Testis (tissue), 5 donors: ENCODE measurements at places on chromosomes 5 and 9. TPM values are rescaled to one million over a fixed set of nuclear protein-coding genes. Genes with fewer than 3 reads are reported as not detected.
A peak's percentile ranks its signal among the peaks of the same experiment; 100 is the strongest.

DNA sequence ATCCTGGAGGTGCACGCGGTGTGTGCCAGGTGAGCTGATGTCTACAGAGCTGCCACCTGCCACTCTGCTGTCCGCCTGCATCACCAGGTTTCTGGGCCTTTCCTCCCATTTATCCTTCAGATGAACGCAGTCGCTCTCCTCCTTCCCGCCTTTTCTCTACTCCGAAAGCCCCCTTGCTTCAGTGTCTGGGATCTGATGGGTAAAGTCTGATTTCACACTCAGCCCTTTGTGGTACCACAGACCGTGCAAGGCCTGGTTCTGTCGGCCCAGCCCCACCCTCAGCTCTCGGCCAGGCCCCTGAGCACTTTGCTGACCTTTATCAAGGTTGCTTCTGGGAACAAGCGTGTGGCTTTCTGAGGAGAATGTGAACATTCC lies 32.5 kb downstream of the GLT6D1 start:
- DNase-seq: peak; percentile 3
- H3K4me1 ChIP-seq: no peaks in the 10 kb centered on the region
- no peak overlapping the region for H3K4me3 ChIP-seq
- H3K27me3 ChIP-seq: no peaks in the 10 kb centered on the region
- H3K36me3 ChIP-seq: no peaks in the 10 kb centered on the region
- H3K27ac ChIP-seq: no peak overlapping the region

DNA sequence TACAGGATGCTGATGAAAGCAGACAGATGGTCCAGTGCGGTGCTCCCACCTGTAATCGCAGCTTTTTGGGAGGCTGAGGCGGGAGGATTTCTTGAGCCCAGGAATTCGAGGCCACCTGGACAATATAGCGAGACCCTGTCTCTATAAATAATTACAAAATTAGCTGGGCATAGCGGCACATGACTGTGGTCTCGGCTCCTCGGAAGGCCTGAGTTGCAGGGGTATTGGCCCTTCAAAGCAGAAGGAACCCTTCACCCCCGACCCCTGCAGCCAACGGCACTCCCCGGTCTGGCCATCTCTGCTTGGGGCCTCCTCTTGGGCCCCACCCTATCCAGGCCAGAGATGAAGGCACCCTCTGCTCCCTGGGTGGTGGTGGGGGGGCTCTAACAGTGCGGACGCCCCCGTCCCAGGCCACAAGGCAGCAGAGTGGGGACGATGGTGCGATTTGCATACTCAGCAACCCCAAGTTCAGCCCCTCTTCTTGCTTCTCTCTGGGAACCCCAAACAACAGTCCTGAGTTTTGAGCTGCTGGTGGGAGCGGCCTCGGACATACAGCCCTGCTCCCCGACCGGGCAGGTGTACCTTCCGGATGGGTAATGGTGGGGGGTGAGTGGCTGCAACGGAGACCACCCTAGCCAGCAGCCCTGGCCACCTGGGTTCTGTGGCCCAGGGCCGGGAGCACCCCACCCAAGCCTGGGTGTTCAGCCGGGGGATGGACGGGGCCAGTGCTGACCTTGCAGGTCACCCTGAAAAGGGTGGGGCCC lies 50.7 kb downstream of the NACC2 start:
- no peak for DNase-seq
- H3K27me3 ChIP-seq: no peaks in the 10 kb centered on the region
- no peak overlapping the region for H3K4me3 ChIP-seq
- H3K36me3 ChIP-seq: no peaks in the 10 kb centered on the region
- no peaks in the 10 kb centered on the region for H3K4me1 ChIP-seq

- no peak overlapping the region for H3K4me3 ChIP-seq
- H3K27ac ChIP-seq: no peak overlapping the region
- no peaks in the 10 kb centered on the region for H3K4me1 ChIP-seq
- H3K36me3 ChIP-seq: no peaks in the 10 kb centered on the region
- DNase-seq: no peak
Measured at GRCh38 chr9:136187683-136188586, 17.0 kb downstream of the LHX3 start.

DNA sequence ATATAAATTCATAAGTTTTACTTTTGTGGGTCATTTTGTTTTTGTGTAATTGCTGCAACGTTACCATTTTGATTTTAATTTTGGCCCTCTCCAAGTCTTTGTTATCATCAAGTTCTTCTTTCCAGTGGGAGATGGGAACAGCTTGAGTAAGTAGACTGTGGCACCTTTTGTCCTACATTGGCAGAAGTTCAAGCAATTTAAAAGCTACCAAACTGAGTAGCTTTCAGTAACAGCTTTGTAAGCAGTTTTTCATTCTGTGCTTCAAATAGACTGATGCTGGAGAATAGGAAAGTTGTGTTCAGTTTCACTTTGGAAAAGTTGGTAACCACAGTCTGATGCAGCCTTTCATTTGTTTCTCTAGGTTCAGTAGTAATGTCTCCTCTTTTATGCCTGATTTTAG lies 47.8 kb upstream of the TMED7 start:
- H3K36me3 ChIP-seq: no peaks in the 10 kb centered on the region
- no peak overlapping the region for H3K4me3 ChIP-seq

DNA sequence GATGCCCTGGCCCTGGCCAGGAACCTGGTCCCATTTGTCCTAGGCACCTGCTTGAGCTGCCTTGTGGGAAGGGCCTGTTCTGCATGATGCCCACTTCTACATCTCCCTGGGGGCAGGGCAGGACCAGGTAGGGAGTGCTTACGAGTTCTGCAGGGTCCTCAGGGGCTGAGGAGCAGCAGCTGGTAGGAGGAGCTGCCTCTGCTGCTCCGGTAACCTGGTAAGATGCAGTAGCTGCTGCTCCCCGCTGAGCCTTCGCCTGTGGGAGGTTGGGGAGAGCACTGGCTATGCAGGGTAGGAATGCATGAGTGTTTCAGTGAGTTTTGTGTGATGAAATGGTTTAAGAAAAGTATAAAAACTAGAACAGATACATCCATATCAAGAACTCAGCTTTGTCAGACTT lies 13.6 kb downstream of the LRRC8A start:
- no peaks in the 10 kb centered on the region for H3K36me3 ChIP-seq
- no peaks in the 10 kb centered on the region for H3K27me3 ChIP-seq
- H3K4me1 ChIP-seq: peaks cover 36% of the 10 kb centered on the region
- DNase-seq: no peak
- peak overlapping the region; percentile 24 for H3K27ac ChIP-seq

DNA sequence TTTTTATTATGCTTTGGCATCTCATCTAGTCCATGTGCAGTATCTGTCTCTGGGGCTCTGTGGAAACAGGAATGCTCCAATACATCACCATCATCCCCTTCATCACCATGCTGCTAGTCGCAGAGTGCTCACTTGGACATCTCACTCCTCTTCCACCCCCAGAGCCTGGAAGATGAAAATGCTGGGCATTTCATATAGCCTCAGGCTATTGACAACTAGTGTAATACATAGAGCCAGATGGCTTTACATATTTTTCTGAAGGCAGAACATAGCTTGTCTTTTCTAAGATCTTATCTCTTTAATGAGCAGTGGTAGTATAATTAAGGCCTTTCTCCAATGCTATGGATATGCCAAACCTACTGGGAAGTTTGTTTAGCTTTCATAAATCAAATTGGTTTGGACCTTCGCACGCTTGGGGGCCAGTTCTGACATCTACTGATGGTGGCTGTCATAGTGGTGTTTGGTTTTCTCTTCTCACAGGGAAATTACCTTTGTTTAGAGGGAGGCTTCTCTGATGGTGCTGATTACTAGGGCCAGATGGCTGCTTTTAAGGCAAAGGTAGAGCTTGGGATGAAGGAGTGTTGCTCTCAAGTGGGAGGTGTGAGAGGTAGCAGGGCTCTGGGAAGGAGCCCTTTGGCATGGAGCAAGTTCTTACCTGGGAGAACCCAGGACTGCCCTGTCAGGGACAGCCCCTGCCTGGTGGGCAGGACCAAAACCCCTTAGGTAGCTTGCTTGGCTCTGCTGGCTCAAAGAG lies 63.1 kb upstream of the CXCL14 start:
- no peak for DNase-seq
- H3K27me3 ChIP-seq: no peaks in the 10 kb centered on the region
- H3K4me1 ChIP-seq: no peaks in the 10 kb centered on the region
- H3K4me3 ChIP-seq: no peak overlapping the region
- H3K27ac ChIP-seq: no peak overlapping the region
- no peaks in the 10 kb centered on the region for H3K36me3 ChIP-seq

GRCh38 chr5:55063220-55063863 lies 39.1 kb upstream of the GZMA start:
- no peak overlapping the region for H3K4me3 ChIP-seq
- no peaks in the 10 kb centered on the region for H3K4me1 ChIP-seq
- no peaks in the 10 kb centered on the region for H3K27me3 ChIP-seq
- no peak for DNase-seq
- H3K27ac ChIP-seq: no peak overlapping the region

DNA sequence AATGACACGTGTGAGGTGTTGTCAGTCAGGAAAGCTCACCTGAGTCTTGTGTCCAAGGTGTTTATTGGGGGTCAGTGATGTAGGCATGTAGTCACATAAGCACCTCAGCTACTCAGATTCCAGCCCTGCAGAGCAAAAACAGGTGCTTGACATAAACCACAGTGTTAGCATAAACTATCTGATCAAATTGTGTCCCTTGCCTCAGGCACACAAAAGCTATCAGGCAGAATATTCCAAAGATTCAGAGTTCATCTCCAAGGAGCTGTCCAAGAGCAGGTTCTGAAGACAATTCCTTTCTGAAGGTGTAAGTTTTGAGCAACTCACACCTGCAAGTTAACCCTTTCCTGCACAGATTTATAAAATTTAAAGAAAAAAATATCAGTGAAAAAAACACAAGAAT lies 102.2 kb upstream of the ITGA1 start:
- no peak overlapping the region for H3K27ac ChIP-seq
- H3K4me3 ChIP-seq: no peak overlapping the region
- peaks cover 6% of the 10 kb centered on the region for H3K4me1 ChIP-seq
- H3K27me3 ChIP-seq: no peaks in the 10 kb centered on the region
- no peaks in the 10 kb centered on the region for H3K36me3 ChIP-seq

Gene PCDHB16
- 1.9 TPM for polyA plus RNA-seq

Gene DNAJA1
- polyA plus RNA-seq: 256 TPM

Gene C5
- 3.2 TPM for polyA plus RNA-seq

Gene DAB2
- polyA plus RNA-seq: 29.7 TPM

Gene CERCAM
- 26.0 TPM for polyA plus RNA-seq
